ENCODE measurements at places on chromosomes 16 and 17. TPM values are rescaled to one million over a fixed set of nuclear protein-coding genes. Genes with fewer than 3 reads are reported as not detected.

Gene TMEM235
- not detected for total RNA-seq

DNA sequence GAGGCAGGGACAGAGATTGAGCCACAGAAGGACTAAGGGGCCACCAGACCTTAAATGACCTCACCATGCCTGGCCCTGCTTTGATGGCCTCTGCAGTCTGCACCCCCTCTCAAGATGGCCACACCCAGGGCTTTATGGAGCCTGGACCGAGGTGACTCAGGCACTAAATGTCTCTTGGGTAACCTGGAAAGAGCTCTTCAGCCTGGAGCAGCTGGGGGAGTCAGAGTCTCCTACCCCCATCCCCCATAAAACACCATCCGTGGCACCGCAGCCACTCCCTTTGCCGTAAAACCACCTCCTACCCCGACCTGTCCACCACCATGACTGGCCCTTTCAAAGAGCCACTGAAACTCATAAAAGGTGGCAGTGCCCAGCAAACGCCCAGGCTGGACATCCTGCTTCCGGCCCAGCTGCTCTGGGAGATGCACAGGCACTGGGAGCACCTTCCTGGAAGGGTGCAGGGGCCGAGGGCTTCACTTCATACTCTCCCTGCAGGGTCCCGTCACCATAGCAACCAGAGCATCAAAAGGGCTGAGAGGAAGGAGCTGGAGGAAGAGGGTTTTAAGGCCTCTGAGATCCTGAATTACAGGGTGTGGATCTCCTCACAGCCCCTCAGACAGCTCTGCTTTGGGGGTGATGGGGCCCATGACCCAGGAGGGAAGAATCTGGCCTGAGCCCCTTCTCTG, 22.3 kb downstream of the FOXN1 start:
- no peak overlapping the region for H3K27ac ChIP-seq
- DNase-seq: no peak
- H3K4me3 ChIP-seq: no peak overlapping the region
- no peaks in the 10 kb centered on the region for H3K36me3 ChIP-seq
- no peaks in the 10 kb centered on the region for H3K4me1 ChIP-seq

- no peak overlapping the region for H3K27ac ChIP-seq
- H3K4me3 ChIP-seq: no peak overlapping the region
- no peaks in the 10 kb centered on the region for H3K4me1 ChIP-seq
- DNase-seq: peak; percentile 71
These were observed 15.9 kb upstream of the FBXO47 start for GRCh38 chr17:38982858-38983746.

- no peak for DNase-seq
- H3K27me3 ChIP-seq: no peaks in the 10 kb centered on the region
- no peaks in the 10 kb centered on the region for H3K36me3 ChIP-seq
These were observed 62.8 kb downstream of the RABEP1 start for GRCh38 chr17:5344914-5345313.

GRCh38 chr17:37839196-37839978, 84.8 kb upstream of the TBC1D3K start:
- H3K4me3 ChIP-seq: no peak overlapping the region
- no peak for DNase-seq
- no peaks in the 10 kb centered on the region for H3K36me3 ChIP-seq
- no peaks in the 10 kb centered on the region for H3K27me3 ChIP-seq
